ENCODE measurements at places on chromosomes 12 and 14.

DNA sequence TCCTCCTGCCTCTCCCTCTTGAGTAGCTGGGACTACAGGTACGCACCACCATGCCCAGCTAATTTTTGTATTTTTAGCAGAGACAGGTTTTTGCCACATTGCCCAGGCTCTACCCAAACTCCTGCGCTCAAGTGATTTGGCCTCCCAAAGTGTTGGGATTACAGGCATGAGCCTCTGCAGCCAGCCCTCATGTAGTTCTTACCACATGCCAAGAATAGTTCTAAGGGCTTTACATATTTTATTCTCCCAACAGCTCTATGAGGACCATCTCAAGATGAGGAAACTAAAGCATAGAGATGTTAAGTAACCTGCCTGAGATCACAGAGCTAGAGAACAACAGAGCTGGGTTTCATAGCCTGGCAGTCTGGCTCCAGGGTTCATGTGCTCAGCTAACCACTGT, 37.9 kb upstream of the ALDH2 start:
- no peak for DNase-seq

- DNase-seq = no peak
Measured at GRCh38 chr14:64281805-64282204, 12.4 kb downstream of the ESR2 start.

DNA sequence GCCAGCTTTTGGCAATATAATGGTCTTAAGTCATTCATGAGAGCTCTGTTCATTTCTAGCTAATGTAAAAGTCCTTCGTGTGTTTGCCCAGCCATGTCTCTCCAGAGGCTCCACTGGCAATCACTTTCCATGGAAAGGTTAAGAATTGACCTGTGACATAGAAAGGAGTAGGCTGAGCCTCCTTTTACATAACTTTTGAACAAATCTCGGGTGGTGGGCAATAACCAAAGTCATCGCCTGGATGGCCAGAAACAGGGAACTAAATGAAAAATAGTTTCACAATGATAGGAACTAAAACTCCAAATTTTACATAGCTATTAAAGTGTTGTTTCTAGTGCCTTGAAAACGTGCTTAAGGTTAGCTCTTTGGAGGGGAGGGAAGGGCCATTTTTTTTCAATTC, 6.5 kb downstream of the BHLHE41 start:
- DNase-seq = no peak

- DNase-seq = no peak
Measured at GRCh38 chr12:104524034-104524832, 67.5 kb downstream of the CHST11 start.

- no peak for DNase-seq
Measured at GRCh38 chr14:30581283-30581625, 22.3 kb downstream of the G2E3 start.

- DNase-seq = no peak
Measured at GRCh38 chr14:105503935-105504692, 13.1 kb downstream of the TEDC1 start.

All from AG20443 (cell line).